IPS-NIHi11 (cell line): ENCODE measurements at places on chromosomes 1 and 21.

DNA sequence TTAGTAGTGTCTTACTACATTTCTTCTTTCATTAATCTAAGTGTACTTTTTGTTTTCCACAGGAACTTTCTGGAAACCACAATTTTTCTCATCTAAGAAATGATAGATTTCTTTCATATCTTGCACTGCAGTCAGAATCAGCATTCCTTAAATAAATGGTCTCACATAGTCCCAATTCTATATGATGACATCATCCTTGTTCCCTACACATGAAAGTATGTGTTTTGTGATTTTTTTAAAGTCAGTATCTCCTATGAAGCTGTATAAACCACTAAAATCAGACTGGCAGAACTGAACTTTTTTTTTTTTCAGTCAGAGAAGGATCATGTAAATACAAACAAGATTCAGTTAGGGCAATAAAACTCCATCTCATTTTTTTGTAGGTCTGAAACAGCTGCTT, 742.6 kb upstream of the CXADR start:
- no peak for DNase-seq

DNA sequence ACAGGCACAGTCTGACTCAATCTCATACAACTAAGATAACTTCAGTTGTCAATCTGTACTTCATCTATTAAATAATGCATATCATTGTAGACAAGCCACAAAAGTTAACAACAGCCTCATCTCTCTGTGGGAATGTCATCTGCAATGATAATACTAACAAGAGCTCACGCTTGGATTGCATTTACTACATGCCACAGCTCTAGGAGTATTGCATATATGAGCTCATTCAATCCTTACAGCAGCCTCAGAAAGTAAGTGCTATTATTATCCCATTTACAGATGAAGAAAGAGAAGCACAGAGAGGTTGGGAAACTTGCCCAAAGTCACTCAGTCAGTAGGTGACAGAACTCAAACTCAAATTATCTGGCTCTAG, 105.7 kb upstream of the GUCA2B start:
- DNase-seq = no peak

GRCh38 chr1:66570196-66570595, 36.2 kb downstream of the SGIP1 start:
- no peak for DNase-seq

GRCh38 chr1:57324388-57324787, 99.5 kb downstream of the DAB1 start:
- DNase-seq = no peak

- DNase-seq = no peak
Observed at GRCh38 chr1:83960669-83961277, 38.2 kb downstream of the TTLL7 start.

GRCh38 chr1:232149287-232150201, 480.4 kb downstream of the SIPA1L2 start:
- no peak for DNase-seq

- DNase-seq = no peak
Observed at GRCh38 chr1:44239961-44240371, 26.7 kb downstream of the DMAP1 start.

DNA sequence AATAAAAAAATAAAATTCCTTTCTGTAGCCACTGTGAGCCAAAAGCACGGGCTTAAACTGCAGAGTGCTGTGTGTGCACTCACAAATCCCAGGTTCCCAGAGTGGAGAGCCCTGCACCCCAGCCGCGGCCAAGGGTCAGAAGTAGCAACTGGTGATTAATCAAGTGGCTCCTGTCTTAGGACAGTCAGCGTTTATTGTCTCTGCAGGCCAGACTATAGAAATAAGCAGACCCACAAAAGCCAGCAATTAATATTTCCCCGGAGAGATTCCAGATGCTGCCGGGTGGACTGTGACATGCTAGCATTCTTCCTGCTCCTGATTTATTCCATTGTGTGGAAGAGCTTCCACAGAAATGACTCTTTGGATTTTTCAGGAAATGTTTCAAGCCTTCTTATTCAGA, 412.2 kb downstream of the KIF26B start:
- DNase-seq = no peak

GRCh38 chr21:41500931-41501381, 7.0 kb downstream of the TMPRSS2 start:
- no peak for DNase-seq
